ENCODE measurements at places on chromosomes 12 and 14.

- peak; percentile 61 for DNase-seq
Measured at GRCh38 chr14:77615361-77616132, 890 bp downstream of the SPTLC2 start.

DNA sequence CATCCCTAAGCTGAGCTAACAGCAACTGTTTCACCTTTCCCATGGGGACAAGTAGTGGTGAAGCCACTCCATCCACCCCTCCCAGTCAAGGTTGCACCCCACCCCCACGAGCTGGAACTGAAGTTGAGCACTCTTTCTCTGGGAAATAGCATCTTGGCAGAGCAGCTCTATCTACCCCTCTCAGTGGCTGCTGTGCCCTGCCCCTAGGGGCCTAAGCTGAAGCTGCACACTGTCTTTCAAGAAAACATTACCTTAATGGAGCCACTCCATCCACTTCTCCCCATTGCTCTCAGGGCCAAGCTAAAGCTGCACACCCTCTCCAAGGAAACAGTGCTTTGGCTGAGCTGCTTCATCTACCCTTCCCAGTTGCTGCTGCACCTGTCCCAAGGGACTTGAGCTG is 170.6 kb upstream of the CCDC196 start:
- no peak for DNase-seq

DNA sequence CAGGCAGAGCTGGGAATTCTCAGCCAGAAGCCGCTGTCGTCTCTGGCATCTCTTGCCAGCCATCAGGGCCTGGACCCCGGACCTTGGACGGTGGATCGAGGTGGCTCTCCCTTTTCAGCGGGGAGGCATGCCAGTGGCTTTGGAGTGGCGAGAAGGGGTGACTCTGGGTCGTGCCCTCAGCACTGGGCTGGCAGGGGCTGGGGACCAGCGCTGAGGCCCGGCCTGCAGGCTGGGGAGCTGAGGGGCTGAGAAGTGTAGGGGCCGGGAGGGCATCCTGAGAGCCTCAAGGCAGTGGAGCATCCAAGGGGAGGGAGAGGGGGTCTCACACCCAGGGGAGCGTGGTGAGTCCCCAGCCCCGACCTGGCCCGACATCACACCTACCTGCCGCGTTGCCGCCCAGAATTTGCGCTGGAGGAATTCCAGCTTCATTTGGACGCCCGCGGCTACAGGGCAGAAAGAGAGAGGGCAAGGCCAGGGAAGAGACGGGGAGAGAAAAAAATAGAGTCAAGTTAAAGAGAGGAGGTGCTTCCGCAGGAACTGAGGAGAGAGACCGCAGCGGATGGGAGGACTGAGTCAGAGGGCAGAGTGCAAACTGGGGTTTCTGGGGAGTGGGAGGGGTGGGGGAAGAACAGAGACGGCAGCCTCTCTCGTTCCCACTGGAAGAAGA is 9.0 kb upstream of the LRTM2 start:
- DNase-seq: no peak

- DNase-seq: no peak
Measured at GRCh38 chr14:37545174-37545573, 49.9 kb downstream of the FOXA1 start.

DNA sequence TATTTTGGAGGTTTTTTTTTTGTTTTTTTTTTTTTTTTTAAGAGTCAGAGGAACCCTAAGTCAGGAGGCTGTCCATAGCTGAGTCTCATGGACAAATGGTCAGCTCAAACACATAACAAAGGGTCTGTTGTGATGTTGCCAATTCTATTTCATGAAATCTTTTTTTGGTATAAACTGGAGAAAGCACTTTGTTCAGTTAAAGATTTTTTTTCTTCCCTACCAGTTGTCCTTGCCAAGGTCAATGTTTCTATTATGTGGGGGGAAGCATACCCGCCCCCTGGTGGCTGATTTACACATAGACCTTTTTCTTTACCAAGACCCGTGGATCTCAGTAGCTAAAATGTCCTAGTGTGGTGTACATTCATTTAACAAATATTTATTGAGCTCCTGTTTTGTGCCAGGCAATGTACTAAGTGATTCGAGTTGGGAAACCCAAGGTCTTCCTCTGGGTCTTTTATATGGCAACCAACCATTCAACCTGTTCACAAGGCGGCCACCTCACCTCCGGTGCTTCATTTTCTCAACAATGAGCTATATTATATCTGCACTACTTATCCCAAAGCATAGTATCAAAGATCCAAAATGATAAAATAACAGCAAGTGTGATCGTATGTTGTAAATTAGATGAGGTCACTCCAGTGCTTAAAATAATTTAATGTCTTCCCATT is 214.5 kb downstream of the PAH start:
- no peak for DNase-seq

- no peak for DNase-seq
Measured at GRCh38 chr12:65152012-65152411, 17.4 kb upstream of the LEMD3 start.

- no peak for DNase-seq
Measured at GRCh38 chr12:24231298-24231697, 281.8 kb upstream of the SOX5 start.

- DNase-seq: no peak
Measured at GRCh38 chr14:97271451-97271960, 474.3 kb downstream of the VRK1 start.

- DNase-seq: no peak
Measured at GRCh38 chr14:80587096-80587724, 354.3 kb downstream of the CEP128 start.

DNA sequence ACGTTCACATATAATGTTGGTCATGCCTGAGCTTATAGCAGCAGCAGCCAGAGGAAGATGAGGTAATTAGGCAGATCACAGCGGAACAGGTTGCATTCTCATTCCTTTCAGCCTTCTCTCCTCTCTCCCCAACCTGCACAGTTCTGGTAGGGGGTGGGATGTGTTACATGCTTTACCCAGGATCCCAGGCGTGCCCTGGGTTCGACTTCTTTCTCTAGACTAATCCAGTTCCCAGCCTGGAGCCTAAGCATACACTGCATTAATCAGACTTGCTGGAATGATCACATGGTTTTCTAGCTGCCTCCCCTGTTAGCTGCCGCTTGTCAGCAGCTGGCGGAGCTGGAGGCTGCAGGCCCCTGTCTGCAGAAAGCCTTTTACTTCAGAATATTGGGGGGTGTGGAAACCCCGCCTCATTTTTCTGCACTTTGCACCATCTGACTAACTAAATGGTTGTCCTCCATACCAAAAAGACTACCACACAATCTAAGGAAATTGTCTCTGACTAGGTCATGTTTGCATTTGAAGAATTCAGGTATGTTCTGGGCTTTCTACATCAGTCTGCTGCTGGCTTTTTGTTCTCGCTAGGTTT is 46.0 kb upstream of the EVL start:
- DNase-seq: no peak

DNA sequence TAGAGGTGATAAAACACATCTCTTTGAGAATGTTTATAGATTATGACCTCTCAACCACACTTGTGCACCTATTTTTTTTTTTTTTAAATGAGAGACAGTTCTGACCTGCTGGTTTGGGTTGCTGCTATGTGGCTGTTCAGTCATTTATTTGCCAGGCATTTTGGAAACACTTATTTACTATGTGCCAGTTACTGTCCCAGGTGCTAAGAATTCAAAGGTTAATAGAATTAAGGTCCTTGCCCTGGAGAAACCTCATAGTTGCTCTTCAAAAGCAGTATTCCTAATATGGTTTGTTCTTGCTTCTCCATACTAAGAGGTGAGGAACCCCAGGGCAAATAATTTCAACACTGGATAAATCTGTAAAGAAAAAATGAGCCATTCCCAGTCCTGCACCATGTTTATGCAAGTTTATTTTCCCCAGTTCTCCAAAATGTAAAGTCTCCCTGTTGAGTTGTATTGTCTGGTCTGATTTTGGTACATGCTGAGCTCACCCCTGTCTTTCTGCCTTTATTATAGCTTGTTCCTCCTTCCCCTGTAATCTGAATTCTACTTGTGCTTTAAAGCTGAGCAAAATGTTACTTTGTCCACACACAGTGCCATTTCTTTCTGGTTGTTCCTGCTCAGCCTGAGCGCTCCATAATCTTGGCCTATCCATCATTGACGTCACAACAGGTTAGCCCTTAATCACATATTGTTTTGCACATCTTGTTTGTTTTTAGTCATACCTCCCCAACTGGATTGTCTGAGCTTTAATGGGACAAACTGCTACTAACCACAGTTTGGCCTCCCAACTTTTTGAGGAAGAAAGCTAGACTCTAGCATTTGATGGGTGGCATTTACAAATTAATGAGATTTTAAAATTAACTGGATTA is 56.7 kb downstream of the SRGAP1 start:
- no peak for DNase-seq

DNA sequence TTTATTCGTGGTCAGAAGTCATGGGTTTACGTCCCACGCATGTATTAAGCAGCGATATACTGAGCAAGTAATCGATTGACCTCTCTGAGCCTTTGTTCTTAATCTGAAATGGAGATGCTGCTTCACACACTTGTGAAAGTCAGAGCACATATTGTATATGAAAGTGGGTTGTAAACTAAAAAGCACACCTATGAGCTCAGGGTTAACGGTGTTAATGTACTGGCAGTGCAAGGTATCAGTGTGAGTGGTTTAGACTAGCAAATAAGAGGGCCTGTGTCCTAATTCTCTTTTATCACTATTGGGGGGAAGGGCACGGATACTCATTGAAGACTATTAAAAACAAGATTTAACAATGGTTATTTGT is 676 bp downstream of the MRPL42 start:
- no peak for DNase-seq

DNA sequence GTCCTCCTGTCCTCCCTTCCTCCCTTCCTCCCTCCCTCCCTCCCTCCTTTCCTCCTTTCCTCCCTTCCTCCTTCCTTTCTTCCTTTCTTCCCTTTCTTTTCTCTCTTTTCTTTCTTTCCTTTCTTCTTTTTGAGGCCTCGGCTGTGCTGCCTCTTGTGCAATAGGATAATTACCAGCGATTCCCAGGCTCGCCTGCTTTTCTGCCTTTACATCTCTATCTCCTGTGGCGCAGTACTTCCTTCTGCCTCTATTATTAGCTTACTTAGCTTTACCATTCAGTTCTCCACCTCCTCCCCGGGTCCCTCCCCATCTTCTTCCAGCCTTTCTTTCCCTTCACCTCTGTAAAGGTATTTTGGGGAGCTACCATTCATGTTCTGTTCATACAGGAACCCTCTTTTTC is 19.9 kb downstream of the ETV6 start:
- DNase-seq: no peak

DNA sequence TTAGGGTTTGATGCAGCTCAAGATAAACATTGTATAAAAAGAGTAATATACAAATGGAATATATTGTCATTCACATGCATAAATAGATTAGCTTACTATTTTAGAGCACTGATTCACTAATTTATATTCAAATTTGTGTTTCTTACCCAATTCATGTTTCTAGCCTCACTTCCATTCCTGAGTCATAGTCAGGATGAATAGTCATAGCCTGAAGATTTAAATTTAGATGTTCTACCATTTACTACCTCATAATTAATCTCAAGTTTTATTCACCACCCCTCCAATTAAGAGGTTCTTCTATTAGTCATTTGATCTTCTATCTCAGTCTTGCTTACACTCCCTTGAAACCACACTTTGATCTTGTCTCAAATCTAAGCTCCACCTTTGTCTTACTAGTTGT is 38.7 kb downstream of the ANO4 start:
- no peak for DNase-seq

- no peak for DNase-seq
Measured at GRCh38 chr14:101584055-101584859, 23.0 kb downstream of the DIO3 start.

- DNase-seq: no peak
Measured at GRCh38 chr12:971991-972390, 19.0 kb upstream of the ERC1 start.

GRCh38 chr12:66446276-66446675 is 144.0 kb downstream of the HELB start:
- no peak for DNase-seq

- no peak for DNase-seq
Measured at GRCh38 chr12:115455268-115455681, 771.3 kb upstream of the TBX3 start.

DNA sequence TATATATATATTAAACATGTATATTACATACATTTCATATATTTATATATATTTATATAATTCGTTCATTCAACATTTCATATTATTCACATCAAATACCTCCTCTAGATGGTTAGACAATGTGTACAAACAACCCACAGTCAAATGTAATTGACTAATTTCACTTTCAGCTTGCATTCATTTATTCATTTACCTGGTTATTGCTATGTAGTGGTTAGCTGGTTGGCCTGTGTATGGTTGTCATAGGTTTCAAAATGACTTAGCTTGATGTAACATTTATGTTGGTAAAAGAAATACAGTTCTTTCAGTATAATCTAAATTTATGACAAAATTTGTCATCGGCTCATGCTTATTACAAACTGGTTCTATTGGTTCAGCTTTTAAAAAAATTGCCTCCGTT is 389 bp downstream of the OR4K13 start:
- no peak for DNase-seq

DNA sequence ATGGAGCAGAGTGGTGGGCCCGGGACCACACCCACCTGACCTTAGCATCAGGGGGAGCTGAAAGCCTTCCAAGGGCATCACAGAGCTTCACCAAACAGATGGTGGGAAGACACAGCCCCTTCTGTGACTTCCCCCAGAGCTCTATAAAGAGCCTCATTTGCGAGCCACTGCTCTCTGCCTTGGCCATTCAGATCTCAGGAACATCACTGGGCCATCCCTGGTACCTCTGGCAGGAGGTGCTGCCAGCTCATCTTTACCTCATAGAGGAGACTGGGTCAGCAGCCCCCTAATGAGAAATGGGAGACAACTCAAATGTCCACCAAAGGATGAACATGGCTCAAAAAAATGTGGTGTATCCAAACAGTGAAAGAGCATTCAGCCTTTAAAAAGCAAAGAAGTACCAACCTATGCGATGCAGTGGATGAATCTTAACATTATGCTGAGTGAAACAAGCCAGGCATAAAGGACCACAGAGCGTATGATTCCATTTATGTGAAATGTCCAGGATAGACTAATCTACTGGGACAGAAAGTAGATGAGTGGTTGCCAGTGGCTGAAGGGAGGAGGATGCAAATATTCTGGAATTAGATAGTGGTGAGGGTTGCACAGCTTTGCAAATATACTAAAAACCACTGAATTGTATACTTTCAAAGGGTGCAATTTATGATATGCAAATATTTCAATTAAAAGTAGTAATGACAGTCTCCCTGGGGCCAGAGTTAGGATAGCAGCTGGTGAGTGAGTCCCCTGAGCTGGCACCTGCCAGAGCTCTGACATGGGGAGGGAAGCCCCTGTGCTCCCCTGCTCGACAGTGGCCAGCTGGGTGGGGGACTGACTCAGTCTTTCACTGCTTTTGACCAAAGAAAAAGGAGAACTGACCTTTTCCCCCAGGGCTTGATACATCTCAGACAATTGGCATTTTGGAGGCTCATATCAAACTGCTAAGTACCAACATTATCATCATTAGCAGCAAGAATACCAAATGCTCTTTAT is 116.6 kb downstream of the GCH1 start:
- peak; percentile 58 for DNase-seq

Data from cardiac septum (tissue), 1 donor.